ENCODE measurements at places on chromosomes 7 and 10.

DNA sequence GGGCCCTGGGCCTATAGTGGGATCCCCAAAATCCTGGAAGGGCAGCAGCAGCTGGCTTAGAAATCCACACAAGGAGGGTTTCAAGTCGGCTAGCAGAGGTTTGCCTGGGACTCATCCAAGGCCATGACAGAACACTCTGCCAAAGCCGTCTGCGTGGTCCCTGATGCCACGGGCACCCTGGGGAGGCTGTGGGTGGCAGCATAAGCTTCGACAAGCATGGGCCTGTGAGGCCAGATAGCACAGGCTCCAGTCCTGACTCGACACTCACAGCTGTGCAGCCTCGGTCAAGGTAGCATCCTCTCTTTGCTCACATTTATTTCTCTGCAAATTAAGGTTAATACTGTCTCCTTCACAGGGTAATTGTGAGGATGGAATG, 138.3 kb downstream of the JCAD start:
- no peak for DNase-seq

DNA sequence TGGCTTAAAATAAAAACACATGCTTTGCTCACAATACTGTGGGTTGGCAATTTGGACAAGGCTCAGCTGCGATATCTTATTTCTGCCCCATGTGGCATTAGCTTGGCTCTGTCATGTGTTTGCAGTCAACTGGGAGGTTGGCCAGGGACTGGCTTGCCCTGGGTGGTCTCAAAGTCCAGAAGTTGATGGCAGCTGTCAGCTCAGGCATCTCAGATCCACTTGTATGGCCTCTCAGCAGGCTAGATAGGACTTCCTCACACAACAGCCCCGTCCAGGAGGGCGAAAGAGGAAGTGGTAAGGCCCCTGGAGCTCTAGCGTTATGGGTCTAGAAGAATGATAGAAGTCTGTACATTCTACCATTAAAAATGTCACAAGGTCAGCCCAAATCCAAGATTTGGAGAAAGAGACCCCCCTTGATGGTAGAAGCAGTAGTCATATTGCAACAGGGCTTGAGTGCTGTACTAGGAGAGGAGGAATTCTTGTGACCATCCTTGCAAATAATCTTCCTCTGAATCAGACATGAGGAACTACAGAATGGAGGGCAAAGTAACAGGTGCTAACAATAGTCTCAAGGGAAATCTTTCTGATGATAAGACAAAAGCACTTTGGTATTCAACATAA, 166.2 kb downstream of the FAM107B start:
- no peak for DNase-seq

- no peak for DNase-seq
These were observed 221.9 kb upstream of the SEMA3C start for GRCh38 chr7:81140775-81141174.

GRCh38 chr10:114683593-114683992, 25.5 kb upstream of the ABLIM1 start:
- no peak for DNase-seq

DNA sequence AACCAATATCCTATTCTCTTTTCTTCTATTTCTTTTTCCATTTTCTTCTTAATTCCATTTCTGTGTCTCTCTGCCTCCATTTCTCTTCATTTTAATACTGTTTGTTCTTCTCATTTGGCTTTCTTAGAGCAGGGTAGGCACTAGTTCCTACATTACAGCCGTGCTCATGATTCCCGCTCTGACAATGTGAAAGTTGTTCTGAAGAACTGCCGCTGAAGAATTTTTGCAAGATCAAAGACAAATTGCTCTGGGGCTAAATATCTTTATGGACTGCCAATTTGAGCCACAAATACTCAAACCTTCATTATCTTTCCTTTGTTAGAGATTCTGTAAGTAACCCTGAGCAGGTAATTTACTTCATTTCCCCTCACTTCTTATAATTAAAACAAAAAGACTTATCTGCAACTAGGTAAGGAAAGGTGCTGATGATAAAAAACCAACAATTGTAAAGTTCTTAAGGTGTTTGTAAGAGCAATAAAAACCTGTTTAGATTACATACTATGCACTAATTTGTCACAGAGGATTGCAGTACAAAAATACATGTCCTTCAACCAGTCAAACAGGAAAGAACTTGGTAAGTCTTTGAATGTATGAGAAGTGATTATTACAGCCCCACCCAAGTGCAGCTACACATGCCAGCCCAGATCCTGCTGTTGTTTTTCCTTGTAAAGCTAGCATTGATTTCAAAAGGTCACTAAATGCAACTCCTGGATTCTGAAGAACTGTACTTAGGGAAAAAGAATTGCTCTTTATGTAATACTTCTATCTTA, 127.5 kb downstream of the COL28A1 start:
- DNase-seq: no peak

DNA sequence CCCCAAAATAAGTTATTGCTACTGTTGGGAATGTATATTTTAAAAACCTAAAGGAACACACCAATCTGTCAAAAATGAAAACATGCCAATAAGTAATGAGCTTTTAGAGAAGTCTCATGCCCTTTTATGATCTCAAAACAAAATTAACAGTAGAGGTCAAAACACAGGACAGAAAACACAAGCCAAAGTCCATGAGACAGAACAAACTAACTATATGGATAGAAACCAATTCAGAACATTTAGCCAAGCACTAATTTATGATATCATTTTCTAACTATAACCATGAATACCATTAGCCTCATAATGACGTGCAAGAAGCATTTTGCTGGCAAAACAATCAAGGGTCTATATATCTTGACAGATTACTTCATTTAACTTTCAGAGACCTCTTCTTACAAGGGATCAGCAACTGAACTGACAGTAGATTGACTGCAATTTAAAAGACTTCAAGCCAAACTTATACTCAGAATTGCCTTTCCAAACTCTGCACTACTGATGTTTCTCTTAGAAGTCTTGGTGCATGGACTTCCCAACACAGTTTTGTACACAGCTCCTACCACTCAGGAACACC, 200.9 kb downstream of the DOCK4 start:
- no peak for DNase-seq

- no peak for DNase-seq
These were observed 479.9 kb upstream of the FOXK1 start for GRCh38 chr7:4202154-4202736.

- no peak for DNase-seq
These were observed 270.3 kb upstream of the AOAH start for GRCh38 chr7:36994456-36995112.

GRCh38 chr10:89515031-89515841, 20.2 kb downstream of the SLC16A12 start:
- no peak for DNase-seq

All from glutamatergic neuron (in vitro differentiated cells).